Mammary epithelial cell (primary cell): ENCODE measurements at places on chromosomes 6 and 20. TPM values are rescaled to one million over a fixed set of nuclear protein-coding genes. Genes with fewer than 3 reads are reported as not detected.

Gene ID1
- total RNA-seq = 83.0 and 86.1 TPM in 2 replicates

Gene CASS4
- not detected in 2 replicates for total RNA-seq

Gene GID8
- 43.2 TPM for total RNA-seq

Gene TREML2
- 0.16 TPM in 1 of 2 replicates, not detected in the other for total RNA-seq

Gene VGLL2
- not detected in 2 replicates for total RNA-seq
